Right hindlimb (tissue), 1 donor: ENCODE measurements at places on chromosomes 2 and 18.

DNA sequence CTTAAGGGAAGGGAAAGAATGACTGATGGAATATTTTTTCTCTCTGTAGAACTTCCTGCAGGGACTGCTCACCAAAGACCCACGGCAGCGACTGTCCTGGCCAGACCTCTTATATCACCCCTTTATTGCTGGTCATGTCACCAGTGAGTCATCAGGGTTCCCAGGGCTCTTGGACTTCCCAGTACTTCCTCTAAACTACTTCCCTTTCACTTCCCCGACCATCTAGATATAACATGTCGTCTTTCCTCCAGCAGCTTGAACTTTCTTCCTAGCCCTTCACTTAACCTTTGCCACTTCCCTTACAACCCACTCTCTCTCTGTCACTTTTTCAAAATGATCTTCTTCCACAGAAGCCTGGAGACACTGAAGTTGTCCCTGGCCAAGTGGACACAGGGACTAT lies 7.2 kb downstream of the STK36 start:
- DNase-seq = no peak

DNA sequence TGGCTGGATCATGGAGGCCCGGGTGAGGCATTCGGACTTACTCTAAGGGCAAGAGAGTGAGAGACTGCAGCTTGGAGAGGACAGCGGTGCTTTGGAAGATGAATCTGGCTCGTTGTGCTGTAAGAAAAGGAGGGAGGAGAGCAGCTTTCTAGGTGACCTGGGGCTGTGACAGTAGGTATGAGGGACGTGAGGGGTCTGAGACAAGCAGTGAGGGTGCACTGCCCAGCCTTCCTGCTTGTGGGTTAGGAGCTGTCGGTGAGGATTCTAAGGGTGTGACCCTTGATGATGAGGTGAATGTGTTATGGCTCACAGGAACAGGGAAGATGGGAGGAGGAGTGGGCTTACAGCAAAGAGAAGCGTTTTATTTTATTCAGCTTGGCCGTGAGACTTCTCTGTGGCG lies 27.1 kb upstream of the RHOB start:
- DNase-seq = no peak

DNA sequence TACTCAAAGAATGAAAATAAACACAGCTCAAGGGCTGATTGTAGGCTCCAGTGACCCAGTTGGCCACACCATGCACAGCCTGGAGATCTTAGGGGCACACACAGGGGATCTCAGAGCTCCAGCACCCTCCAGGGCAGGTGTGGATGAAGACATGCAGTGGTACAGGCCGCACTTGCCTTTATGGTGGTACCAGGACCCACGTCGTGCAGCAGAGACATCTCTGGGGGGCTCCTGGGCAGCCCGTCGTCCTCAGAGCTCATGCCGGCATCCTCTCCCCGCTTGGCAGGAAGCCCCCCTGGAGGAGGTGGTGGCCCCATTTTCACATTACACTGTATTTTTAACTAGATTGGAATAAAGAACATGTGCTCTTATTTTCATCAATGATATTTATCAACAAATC lies 101.2 kb upstream of the MGAT4A start:
- DNase-seq = no peak

GRCh38 chr2:237051861-237052260 lies 33.8 kb upstream of the COPS8 start:
- DNase-seq = no peak

DNA sequence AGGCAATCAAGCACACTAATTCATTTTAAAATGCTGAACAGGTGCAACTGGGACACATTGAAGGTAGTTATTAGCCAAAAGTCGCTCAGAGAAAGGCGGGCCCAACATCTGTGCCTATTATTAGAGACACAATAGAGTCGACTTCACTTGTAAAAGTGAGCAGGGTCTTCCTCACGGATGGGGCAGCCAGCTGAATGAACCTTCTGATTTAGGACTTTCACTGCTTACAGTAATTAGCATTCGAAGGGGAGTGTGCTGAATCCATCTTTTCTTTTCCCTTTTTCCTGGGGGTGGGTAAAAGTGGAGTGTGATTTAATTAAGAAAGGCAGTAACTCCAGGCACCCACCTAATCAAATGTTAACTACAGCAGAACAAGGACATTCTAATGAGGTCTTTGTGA lies 677.7 kb downstream of the DCDC2C start:
- DNase-seq = no peak

GRCh38 chr2:10529611-10530010 lies 81.5 kb upstream of the ODC1 start:
- DNase-seq = no peak
